A172 (cell line): ENCODE measurements at places on chromosomes 4 and X. TPM values are rescaled to one million over a fixed set of nuclear protein-coding genes. Genes with fewer than 3 reads are reported as not detected.

The DNAJB14 gene
- 36.9 and 42.0 TPM in 2 replicates for total RNA-seq

DNA sequence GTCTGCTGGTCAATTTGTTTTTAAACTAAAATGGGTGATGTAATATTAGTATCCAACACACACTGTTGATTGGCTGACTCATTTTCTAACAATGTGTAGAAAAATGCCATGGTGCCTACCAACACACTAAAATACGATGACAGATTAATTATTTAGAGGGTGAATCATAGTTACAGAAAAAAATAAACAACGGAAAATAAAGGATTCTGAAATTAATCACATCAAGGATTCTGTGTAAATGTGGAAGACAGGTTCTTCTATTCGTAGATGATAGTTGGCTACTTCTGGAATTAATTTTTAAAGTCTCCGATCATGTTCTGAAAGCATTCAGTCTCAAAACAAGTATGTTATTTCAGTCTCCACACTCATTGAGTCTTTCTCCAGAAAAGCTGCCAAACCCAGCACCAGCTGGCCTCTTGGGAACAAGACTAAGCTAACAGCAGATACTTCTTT is 8.2 kb upstream of the IQCM start:
- DNase-seq = peak; percentile 86

- no peak for DNase-seq
These were observed 1050.6 kb upstream of the GRIA3 start for GRCh38 chrX:122133478-122133877.

DNA sequence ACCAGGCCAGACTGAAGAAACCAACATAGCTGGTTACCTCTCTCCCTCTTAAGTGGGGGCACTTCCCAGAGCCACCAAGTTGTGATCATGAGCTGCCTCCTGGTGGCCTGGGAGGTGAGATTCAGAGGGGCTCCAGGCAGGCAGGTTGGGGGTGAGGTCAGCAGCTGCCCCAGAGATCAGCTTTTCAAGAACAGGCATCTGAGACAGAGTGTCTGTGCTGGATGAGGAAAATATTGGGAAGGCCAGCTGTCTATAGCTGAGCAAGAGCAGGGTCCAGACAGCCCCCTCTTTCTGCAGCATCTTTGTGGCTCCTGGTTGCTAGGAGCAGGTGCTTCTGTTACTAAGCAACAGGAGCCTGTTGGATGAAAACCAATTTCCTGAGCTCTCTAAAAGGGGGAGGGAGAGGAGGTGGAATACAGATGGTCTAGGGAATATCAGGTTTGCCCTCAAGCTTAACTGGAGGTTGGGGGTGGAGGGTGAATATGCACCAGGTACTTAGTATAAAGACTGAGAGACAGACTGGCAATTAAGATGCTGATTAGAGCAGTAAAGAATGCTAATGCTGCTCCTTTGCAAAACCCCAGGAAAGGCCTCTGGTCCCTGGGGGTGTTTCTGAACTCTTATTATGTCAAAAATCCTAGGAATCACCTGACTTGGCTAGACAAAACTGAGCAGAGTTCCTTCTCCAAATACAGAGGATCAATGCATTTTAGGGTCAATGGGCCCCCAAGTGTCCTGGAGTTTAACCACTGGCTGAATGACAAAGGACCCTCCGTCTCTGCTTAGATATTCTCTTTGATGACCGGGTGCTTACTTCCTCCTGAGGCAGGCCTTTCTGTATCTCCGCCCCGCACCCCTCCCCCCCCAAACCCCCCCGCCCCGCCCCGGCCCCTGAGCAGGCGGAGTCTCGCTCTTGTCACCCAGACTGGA is 21.4 kb downstream of the ZCCHC13 start:
- DNase-seq = no peak

GRCh38 chr4:4860600-4861389 is 1.3 kb downstream of the MSX1 start:
- peak; percentile 27 for DNase-seq

The ENPEP gene
- total RNA-seq = not detected in 2 replicates

The IL15 gene
- 7.8 and 8.2 TPM in 2 replicates for total RNA-seq

DNA sequence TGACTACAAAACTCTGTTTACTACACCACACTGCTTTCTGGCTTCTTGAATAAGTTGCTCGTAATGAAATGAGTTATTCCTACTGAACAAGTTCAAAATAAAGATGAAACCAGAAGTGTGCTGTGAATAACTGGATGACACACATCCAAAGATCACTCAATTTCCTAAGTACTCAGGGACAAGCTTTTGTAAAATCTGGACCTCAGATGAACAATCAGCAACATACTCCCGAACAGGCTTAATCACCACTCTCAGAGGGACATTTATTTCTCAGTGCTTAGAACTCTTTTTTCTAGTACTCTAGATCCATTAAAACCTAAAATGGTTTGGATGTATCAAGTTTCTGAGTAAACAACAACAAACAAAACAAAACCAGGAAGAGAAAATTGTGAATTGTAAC is 61.5 kb upstream of the EXOC1L start:
- no peak for DNase-seq

The PPP1R3F gene
- 8.0 and 11.1 TPM in 2 replicates for total RNA-seq

DNA sequence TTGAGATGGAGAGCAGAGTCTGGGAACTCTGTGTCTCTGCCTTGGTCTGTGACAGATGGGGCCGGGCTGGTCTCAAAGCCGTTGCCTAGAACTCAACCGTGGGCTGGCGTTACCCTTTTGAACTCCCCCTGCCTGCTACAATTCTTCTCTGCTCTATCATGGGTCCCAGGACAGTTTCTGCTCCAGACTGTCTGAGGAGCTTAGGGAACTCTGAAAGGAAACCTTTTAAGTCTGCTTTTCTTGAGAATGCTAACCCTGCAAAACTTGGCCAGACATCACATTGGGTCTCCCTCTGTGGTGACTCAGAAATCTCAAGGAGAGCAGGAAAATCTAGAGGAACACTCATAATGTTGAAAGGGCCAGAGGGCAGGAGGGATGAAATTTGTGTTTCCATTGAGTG is 240.6 kb downstream of the CBR4 start:
- no peak for DNase-seq

DNA sequence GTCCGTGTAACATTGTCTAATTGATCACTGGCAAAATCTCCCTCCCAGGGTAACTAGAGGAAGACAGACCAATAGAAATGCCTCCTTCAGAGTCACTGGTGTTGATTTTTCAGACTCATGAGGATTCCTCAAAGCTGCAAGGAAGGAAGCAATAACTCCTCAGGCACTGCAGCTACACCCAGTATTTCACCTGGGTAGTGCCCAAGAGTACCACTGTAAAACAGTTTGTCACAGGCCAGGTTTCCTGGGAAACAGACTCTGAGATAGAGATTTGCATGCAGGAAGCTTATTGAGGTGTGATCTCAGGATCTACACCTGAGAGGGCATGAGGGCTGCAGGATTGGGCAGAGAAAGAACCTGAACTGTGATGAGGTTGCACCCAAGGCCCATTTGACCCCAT is 240.7 kb upstream of the ATP6AP2 start:
- DNase-seq = no peak

- no peak for DNase-seq
These were observed 2.0 kb downstream of the ERCC6L start for GRCh38 chrX:72236841-72237240.

DNA sequence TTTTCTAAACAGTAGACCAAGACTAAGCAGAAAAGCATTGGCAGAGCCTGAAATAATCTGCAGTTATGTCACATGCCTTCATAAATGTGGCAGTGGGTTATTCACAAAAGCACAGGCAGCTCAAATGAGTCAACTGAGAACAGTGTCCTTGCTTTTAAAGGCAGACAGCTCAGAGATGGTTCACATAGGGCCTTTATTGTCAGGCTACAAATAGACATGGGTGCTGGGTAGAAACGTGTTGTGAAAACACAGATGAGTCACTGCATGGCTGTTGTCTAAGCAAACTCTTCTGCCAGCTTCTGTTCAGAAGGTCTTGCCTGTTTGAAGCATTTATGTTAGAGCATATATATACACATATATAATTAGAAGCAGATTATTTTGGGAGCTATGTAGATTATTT is 118.0 kb downstream of the SLC4A4 start:
- DNase-seq = no peak

DNA sequence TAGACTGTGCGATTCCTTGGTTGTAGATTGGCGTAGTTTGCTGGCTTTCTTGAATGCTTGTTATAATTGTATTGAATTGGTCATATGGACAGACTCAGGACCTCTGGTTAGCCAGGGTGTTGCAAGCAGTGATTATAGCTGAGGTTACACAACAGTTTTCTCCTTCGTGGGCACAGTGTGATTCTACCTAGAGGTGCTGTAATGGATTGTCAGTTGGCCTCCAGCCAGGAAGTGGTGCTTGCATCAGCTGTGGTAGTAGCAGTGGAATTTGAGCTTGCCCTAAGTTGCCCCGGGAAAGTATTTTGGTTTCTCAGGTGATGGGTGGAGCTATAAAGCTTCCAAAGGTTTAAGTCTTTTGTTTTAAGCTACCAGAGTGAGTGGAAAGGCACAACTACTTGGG is 23.1 kb upstream of the GABRG1 start:
- DNase-seq = no peak

DNA sequence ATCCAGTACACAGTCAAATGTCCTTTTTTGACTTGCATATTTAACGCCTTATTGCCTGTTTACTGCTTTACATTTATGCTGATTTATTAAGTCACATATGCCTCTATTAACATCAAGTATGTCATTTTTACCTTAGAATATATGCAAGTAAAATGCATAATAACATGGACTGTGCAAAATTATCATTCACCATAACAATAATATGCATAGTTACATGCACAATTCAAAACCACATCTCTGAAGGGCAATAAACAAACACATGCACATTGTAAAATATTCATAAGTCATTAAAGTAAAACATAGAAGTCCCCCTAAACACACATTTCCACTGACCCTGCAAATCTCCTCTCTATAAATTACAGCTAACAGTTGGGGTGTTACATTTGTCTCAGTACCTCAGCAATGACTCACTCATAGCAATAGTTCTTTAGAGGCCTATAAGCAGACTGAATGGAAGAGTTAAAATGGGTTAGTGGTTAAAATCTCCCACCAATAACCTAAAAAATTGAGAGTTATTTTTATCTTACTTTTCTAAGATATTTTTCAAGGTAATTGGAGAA is 61.1 kb downstream of the ADAMTS3 start:
- DNase-seq = no peak

DNA sequence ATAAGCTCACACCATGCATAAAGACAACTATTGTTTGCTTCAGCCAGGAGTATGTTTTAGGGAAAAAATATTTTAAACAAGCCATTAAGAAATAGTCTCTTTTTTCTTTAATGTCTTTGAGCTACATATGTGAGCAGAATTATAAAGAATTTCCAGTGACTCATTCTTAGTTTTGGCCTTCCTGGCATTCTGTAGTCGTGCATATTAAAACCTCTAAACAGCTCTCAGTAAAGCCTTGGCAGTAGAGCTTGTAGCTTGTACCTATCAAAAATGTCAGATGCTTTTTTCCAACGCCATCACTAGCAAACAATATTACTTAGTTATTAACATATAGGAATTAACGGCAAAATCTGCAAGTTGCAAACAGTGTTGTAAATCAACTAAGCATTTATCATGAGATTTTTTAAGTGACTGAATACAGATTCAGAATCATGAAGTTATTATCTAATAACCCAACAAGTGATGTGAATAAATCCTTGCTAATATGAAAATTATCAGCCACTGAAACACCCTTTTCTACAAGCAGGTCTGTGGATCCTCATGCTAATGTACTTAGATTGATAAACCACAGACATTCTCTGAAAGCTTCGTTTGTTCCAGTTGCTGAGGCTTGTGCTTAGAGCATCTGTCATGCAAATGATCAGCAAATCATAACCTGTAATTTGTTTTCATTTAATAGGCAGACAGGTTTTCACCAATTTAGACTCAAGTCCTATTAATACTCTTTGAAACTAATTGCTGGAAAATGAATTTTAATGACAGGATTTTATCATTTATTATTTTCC is 412.0 kb upstream of the ATOH1 start:
- DNase-seq = peak; percentile 4

The AWAT2 gene
- total RNA-seq = not detected in 2 replicates

DNA sequence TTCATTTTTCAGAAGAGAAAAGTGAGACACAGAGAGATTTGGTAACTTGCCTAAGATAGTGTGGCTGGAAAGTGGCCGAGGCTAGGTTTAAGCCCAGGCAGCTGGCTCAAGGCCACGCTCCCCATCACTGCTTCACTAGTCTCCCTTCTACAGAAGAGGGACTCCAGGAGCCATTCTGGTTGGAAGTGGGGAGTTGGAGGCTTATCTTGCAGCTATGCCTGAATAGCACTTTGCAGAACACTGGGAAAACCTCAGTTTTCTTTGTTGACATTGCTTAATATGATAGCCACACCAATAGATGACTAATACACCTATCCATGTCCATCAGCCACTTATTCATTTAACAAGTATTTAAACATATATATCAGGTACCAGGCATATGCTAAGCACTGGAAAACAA is 18.5 kb downstream of the LRRC66 start:
- no peak for DNase-seq

- DNase-seq = peak; percentile 18
These were observed 578 bp downstream of the DCUN1D4 start for GRCh38 chr4:51843309-51844152.

DNA sequence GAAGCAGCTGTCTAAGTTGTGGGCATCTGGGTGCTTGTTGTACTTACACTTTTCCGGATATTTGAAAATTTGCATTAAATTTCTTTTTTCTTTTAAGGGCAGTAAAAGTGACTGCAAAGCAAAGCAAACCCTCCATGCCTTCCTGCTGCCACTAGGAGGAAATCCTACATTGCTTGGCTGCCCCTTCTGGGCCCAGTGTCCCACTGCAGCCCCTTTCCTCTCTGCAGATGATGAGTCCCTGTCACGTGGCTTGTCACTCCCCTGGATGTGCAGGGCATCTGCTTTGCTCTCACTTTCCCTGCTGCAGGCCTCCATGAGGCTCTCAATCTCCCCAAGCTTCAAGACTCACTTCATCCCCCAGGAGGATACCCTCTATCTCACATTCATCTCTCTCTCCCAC is 12.7 kb downstream of the TSR2 start:
- no peak for DNase-seq

DNA sequence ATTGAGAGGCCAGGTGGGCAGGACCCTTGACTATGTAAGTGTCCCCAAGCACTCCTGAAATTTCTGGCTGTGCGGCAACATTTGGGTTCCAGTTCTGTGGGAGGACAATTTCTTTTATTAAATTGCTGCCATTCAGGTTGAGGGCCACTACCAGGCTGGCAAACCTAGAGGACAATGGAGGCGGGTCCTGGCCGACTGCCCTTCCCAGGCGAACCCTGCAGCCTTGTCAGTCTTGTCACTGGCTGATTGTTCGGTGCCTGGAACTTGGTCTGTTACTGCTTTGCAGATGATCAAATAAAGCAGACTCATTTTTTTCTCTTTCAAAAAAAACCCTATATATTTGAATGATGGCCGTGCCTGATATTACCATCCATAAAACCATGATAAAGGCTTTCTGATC is 6.6 kb upstream of the TMEM128 start:
- no peak for DNase-seq

The TCP11X2 gene
- not detected in 2 replicates for total RNA-seq

The CLDN2 gene
- total RNA-seq = not detected in 2 replicates

The DOCK11 gene
- 26.5 and 32.7 TPM in 2 replicates for total RNA-seq

DNA sequence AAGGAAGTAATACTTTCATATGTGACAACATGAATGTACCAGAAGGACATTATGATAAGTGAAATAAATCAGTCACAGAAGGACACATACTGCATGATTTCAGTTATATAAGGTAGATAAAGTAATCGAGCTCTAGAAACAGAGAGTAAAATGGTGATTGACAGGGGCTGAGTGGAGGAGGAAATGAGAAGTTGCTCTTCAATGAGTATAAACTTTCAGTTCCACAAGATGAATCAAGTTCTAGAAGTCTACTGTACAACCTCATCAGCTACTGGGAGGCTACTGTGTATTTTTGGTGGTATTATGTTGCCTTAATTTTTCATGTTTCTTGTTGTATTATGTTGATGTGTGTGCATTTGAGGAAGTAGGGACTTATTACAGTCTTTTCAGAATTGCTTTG is 270.9 kb upstream of the GRIA3 start:
- no peak for DNase-seq

- DNase-seq = no peak
These were observed 22.2 kb downstream of the CYBB start for GRCh38 chrX:37802028-37802427.
